Pons (tissue), 1 donor: ENCODE measurements at places on chromosomes 7 and 10.

GRCh38 chr7:130112093-130112492, 41.8 kb downstream of the KLHDC10 start:
- DNase-seq, result no peak

DNA sequence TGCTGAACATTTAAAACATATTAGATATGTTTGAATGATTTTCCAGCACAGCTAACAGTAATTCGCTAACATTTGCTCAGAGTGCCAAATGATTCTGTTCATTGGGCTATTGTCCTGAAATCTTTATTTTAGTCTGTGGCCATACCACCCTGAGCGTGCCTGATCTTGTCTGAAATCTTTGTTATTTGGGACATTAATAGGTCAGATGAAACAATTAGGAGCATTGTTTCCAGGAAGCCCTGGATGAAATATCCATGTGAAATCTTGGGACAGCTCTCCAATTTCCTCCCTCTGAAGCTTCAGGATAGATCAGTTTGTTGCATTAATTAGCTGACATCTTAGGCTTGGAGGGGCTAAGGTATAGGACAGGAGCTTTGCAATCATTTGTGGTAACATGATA, 512.0 kb downstream of the KIF20B start:
- DNase-seq, result no peak

- no peak for DNase-seq
Measured at GRCh38 chr10:88534072-88534665, 48.9 kb downstream of the RNLS start.

DNA sequence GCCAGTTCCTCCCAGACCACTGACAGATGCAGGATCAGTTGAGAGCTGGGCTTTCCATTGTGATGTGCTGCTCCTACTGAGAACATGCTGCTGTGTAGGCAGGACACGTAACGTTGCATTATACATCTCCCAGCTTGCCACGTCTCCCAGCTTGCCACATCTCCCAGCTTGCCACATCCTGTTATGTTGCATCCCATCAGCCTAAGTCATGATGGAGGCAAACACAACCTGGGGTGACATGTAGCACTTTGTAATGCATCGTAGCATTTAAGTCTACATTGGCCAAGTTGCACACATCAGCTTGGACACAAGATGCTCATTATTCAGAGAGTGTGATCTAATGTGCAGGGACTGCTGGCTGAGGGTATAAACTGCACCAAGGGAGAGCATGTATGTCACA, 73.3 kb upstream of the CHCHD3 start:
- DNase-seq, result no peak

DNA sequence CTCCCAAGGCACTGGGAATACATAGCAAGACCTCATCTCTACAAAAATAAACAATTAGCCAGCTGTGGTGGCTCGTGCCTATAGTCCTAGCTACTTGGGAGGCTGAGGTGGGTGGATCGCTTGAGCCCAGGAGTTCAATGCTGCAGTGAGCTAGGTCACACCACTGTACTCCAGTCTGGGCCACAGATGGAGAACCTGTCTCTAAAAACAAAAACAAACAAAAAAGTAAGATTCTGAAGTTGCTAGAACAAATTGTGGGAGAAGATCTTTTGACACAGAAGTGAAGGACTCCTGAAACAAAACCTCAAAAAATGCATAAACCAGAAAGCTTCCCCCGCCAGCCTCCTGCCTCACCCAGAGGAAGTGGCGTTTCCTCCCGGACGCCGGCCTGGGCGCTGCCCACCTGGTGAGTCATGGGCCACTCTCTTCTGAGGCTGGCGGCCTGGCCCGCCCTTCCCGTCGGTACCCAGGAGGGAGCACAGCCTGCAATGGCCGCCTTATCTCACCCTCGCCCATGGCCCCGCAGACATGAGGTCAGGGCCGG, 25.4 kb upstream of the ELN start:
- no peak for DNase-seq

GRCh38 chr10:129810-130209, 5.4 kb upstream of the ZMYND11 start:
- DNase-seq, result peak; percentile 42

- no peak for DNase-seq
Measured at GRCh38 chr10:34599026-34599795, 215.9 kb downstream of the PARD3 start.

DNA sequence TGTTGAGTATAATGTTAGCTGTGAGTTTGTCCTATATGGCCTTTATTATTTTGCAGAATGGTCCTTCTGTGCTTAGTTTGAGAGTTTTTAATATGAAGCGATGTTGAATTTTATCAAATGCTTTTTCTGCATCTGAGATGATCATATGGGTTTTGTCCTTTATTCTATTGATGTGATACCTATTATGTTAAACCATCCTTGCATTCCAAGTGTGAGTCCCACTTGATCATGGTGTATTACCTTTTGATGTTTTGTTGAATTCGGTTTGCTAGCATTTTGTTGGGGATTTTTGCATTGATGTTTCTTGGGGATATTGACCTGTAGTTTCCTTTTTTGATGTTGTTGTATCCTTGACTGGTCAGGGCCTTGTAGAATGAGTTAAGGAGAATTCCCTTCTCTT, 166.4 kb downstream of the MLLT10 start:
- no peak for DNase-seq
